T follicular helper cell (primary cell): ENCODE measurements at places on chromosomes 1 and 21.

DNA sequence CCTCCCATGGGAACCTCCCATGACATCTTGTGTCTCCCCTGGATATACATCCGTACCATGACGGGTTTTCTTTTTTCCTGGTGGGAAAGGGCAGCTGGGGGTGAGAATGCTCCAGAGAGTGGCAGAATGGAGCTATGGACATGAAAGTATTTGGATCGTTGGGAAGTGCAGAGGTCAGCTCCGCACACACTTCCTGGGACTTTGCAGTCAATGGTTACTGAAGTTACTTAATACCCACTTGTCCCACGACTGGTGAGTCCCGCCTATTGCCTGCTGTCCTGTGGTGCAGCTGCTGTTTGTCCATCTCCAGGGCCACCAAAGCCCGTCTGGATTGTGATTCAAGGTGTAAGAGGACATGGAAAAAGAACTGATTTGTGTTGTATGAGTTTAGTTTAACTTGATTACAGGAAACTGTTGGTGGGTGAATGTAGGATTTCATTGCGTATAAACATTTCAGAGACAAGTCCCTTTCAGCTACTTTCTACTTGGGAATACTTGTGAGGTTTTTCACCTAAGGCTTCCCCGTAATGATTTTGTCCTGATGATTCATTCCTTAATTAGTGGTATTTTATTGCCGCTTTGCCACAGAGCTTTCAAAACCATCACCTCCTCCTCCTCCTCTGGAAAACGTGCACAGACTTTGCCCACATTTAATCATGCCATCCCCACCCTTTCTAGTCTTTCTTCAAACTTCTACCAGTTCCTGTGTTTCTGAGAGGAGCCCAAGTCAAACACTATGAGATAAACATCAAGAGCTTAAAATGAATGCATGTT is 308.8 kb downstream of the KIF26B start:
- DNase-seq: no peak

DNA sequence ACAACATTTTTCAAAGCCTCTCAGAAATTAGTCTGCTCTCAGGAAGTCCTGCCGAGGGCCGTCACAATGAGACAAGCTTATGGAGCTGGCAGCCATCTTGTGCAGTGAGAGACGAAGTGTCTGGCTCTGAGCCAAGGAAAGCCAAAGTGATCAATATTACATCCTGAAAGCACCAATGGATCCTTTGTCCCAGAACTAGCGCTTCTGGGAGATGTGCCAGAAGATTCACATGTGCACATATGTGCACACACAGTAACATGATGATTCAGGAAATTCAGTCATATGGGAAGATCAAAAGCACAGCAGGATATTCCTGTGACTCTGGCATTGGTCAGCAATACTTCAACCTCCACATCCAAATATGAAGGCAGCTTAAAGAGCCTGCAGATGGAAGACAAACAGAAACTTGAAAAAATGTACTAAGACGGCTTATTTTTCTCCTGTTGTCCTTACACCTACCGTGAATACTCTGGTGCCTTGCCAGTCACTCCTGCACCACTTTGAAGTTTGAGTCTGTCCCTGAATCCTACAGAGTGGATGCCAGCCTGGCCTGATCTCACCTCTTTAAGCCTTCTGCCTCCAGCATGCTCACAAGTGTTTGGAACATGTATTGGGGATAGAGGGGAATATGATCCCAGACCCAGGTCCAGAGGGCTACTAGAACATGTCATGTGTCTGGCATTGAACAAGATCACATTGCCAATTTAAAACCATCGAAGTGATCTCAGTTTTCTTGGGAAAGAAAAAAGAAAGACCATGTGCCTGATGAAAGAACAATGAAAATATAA is 44.5 kb upstream of the PRRX1 start:
- no peak for DNase-seq

DNA sequence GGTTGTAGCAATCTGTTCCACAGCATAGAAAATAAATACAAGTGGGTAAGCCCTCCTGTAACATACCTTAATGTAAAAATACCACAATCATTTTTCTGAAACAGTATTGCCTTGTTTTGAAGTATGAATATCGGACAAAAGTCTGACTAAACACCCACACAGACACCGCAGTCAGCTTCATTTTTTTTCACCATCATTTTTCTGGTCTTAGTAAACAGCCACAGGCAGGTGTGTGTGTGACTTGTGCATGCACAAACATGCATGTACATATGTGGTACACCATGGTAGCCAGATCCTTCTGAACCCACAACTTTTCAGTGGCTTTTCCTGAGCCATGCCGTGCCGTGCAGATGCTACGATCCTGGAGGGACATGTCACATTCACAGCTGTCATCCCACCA is 261.7 kb downstream of the PCP4 start:
- DNase-seq: no peak

GRCh38 chr1:93578911-93579825 is 102.5 kb downstream of the BCAR3 start:
- DNase-seq: no peak

DNA sequence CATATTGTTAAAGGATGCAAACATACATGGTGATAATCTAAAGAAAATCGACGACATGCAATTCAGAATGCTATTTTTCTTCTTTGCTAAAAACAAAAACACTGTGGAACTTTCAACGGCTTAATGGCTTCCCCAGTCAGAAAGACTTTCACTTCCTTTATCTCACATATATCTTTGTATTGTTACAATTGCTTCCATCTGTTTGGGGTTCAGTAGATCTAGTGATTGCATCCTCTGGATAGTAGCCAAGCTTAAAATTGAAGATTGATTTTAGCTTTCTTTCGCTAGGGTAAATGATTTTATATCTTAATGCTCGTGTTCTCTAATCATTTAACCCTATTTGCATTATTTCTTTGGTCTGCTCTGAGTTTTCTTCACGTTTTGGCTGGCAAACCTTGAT is 31.8 kb upstream of the ADAMTS1 start:
- no peak for DNase-seq

GRCh38 chr1:181166377-181167196 is 78.1 kb downstream of the IER5 start:
- peak; percentile 62 for DNase-seq

- no peak for DNase-seq
Observed at GRCh38 chr1:212459656-212460055, 26.9 kb downstream of the NENF start.

DNA sequence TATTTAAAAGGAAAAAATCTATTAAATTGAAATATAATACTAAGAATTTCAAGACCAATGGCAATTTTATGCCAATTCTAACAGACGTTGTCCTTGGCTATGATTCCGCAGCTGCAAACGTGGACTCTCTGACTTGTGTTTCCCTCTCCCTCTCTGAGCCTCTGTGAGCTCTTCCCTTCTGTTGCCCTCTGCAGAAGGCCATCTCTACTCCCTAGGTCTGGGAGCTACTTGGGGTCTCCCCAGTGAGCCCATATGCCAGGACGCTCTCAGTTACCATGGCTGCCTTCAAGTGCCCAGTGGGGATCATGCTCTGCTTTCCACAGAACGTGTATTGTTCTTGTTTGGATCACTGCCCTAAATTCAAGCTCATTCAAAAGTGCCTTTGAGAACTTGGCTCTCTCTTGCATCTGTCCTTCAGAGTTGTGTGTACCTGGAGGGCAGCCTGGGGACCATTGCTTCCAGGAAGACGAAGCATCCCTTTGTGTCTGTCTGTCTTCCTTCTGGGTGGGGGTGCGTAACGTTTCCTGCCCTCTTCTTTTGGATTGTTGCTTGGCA is 97.5 kb upstream of the TSPAN2 start:
- no peak for DNase-seq

DNA sequence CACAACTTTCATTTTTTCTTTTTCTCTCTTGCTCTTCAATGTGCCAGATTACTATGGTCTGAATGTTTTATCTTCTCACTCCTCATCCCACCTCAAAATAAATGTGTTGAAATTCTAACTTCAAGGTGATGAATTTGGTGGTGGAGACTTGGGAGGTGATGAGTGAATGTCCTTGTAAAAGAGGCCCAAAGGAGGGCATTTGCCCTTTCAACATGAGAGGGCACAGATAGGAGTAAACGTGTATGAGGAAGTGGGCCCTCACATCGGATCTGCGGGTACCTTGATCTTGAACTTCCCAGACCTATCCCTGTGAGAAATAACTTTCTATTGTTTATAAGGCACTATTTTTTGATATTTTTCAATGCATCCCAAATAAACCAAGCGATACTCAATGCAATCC is 412.3 kb upstream of the ADGRL2 start:
- DNase-seq: no peak

DNA sequence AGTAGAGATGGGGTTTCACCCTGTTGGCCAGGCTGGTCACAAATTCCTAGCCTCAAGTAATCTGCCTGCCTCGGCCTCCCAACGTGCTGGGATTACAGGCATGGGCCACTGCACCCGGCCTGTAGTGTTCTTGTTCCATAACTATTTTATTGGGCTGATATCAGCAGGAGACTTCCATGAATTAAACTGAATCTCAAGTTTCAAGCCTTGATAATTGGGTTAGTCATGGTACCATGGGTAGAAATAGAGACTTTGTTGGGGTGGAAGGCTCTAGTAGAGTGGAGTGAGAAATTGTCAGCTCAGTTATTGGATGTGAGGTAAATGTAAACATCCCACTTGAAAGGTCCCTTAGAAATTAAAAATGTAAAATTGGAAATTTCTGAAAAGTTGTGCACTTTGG is 419.1 kb downstream of the ADGRL2 start:
- no peak for DNase-seq

- no peak for DNase-seq
Observed at GRCh38 chr1:77542813-77543420, 139.5 kb downstream of the ZZZ3 start.

GRCh38 chr21:45615145-45615711 is 28.3 kb upstream of the PCBP3 start:
- peak; percentile 92 for DNase-seq

GRCh38 chr1:61432616-61433388 is 292.1 kb downstream of the TM2D1 start:
- no peak for DNase-seq

GRCh38 chr1:27650171-27650538 is 15.2 kb upstream of the FGR start:
- no peak for DNase-seq

- no peak for DNase-seq
Observed at GRCh38 chr1:8113262-8114220, 87.4 kb upstream of the ERRFI1 start.

- no peak for DNase-seq
Observed at GRCh38 chr1:244104309-244105060, 53.4 kb downstream of the ZBTB18 start.

DNA sequence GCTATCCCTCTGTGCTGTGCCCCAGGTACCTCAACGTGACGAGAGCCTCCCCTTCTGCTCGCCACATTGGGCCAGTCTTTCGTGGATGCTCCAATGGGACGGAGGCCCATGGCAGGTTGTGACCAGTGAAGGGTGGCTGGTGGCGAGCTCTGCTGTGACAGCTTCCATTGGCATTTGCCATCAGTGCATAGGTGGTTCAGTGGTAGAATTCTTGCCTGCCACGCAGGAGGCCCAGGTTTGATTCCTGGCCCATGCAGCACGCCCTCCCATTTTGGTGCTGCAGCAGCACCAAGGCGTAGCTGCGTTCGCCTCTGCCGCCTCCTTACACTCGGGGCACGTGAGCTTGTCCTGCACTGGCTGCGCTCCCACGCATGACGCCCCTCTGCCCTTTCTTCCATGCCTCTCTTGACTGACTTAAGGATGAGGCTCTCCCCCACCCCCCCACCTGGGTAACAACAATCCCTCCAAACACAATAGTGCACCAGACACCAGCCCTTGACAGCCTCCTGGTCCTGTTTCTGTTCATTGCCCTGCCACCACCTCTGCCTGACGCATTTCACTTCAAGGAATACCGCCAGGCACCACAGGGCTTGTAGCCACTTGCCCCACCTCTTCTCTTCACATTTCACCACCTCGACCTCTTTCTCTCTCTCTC is 24.7 kb upstream of the FCGR2A start:
- no peak for DNase-seq

- no peak for DNase-seq
Observed at GRCh38 chr1:29555043-29555620, 318.8 kb downstream of the PTPRU start.

DNA sequence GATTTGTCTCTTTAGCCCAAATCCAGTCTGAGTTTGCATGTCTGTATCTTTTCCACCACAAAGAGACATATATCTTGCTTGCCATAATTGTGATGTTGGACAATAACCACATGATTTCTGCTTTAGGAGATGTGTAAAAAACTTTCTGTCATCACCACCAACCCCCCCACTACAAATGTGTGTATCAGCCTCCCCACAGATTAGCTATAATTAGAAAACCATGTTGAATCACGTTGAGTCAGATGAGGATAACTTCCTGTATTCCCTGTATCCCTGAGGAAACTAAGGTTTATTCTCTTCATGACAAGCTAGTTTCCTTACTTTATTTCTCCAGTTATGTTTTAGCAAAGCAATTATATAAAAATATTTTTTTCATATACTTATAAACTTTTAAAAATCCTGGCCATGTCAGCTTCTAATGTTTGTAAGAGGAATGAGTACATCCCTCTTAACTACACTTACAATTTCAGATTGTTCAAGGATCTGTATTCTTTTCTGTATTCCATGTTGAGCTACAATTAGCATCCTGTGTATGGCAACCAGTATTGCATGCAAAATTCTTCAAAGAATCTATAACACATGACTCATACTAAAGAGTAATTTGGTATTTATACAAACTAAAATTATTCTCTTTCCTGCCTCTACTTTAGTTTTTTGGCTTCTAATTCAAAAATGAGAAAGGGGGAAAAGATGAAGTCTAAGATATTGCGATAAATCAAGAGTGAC is 143.0 kb downstream of the FMN2 start:
- no peak for DNase-seq

- DNase-seq: no peak
Observed at GRCh38 chr1:175150596-175151319, 41.8 kb downstream of the KIAA0040 start.

- no peak for DNase-seq
Observed at GRCh38 chr1:10105484-10105883, 72.7 kb downstream of the UBE4B start.

- DNase-seq: no peak
Observed at GRCh38 chr1:245397771-245398170, 243.0 kb downstream of the KIF26B start.

GRCh38 chr1:53142226-53142853 is at the start of gene SLC1A7:
Gene SLC1A7 (minus strand): TSS chr1:53142638. CDS start chr1:53142449, 189 bp downstream.
- no peak for DNase-seq

GRCh38 chr1:110305900-110306420 is 33.2 kb upstream of the RBM15 start:
- DNase-seq: no peak

- no peak for DNase-seq
Observed at GRCh38 chr1:18817795-18818435, 41.5 kb downstream of the TAS1R2 start.

- DNase-seq: no peak
Observed at GRCh38 chr1:36988321-36988720, 46.0 kb downstream of the GRIK3 start.

- no peak for DNase-seq
Observed at GRCh38 chr1:200035397-200035955, 8.0 kb downstream of the NR5A2 start.

GRCh38 chr1:199422206-199422605 is 605.3 kb upstream of the NR5A2 start:
- no peak for DNase-seq

- DNase-seq: no peak
Observed at GRCh38 chr1:81670286-81670685, 130.4 kb upstream of the ADGRL2 start.
